ENCODE measurements at places on chromosomes 7 and 10.
A peak's percentile ranks its signal among the peaks of the same experiment; 100 is the strongest.

- peak; percentile 77 for DNase-seq
Observed at GRCh38 chr10:34473174-34474008, 341.7 kb downstream of the PARD3 start.

DNA sequence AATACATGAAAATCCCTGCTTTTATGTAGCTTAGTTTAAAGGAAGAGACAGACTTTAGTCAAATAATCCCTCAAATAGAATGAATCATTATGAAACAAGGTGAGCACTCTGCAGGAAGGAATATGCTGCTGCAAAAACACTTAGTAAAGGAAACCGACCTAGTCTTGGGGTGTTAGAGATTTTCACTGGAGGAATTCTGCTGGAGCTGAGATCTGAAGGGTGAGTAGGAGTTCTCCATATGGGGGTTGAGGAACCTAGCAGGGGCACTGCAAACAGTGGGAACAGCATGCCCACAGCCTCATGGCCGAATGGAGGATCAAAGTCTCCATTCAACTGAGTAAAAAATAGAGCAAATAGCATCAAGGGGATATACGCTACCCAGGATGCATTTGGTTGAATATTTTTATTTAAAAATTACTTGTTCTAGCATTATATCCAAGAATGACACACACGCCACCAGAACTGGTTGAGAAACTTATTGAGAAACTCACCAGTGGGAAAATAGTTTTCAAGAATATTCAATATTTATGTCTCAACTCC, 3.5 kb downstream of the ITIH2 start:
- no peak for DNase-seq

DNA sequence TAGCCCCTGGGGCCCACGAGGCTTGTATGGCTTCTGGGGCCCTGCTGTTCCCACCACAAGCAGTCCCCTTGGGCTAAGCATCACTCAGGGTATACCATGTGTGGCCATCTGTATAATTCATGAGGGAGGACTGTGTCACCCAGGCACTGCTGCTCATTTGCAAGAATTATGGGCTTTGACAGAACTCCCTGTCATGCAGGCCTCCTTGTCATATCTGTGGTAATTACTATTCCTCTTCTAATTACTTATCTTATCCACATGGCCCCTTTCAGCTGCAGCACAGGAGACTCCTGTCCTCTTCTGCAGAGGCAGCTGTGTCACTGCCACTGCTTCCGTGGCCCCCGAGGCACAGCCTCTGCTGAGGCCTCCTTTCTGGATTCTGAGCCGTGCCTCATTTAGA, 46.3 kb downstream of the LRMDA start:
- no peak for DNase-seq

DNA sequence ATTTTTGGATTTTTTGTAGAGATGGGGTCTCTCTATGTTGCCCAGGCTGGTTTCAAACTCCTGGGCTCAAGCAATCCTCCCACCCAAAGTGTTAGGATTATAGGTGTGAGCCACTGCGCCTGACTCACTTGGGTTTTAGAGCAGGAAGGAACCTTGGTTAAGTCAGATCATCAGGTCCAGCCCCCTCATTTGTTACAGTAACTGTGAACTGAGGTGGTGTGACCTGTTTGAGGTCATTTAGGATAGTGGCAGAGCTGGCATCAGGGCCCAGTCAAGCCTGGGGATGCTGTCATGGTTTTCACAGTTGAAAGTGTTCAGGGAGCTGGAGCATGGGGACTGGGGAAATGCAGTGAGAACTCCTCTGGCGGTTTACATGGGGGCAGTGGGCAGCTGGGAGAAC, 159.6 kb downstream of the TAX1BP1 start:
- no peak for DNase-seq

GRCh38 chr10:77007834-77008233, 629.8 kb downstream of the KCNMA1 start:
- peak; percentile 35 for DNase-seq

GRCh38 chr10:76231286-76231934, 800.0 kb downstream of the LRMDA start:
- DNase-seq: peak; percentile 37

- no peak for DNase-seq
Observed at GRCh38 chr7:64541438-64542359, 21.2 kb downstream of the ZNF680 start.

- DNase-seq: peak; percentile 27
Observed at GRCh38 chr10:71531485-71532446, 135.0 kb downstream of the CDH23 start.

- peak; percentile 38 for DNase-seq
Observed at GRCh38 chr7:47100817-47101435, 481.0 kb downstream of the TNS3 start.

DNA sequence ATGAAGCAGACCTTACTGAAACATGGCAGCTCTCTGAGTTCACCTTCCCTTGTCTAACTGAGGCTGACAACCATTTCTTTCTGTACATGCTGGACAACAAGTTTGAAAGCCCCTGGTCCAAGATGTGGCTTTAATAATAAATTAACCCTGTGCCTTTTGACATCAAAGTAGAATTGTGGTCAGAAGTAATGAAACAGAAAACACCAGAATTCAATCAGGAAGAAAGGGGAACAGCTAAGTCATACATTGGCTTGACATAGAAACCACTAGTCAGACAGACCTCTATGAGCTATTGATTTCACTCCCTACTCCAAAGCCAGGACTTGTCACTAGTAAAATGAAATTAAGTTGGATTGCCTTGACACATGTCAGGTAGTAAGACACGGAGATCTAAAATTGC, 175.2 kb upstream of the ASAH2 start:
- DNase-seq: no peak

GRCh38 chr7:135380351-135380750, 129.6 kb downstream of the CNOT4 start:
- DNase-seq: peak; percentile 69

DNA sequence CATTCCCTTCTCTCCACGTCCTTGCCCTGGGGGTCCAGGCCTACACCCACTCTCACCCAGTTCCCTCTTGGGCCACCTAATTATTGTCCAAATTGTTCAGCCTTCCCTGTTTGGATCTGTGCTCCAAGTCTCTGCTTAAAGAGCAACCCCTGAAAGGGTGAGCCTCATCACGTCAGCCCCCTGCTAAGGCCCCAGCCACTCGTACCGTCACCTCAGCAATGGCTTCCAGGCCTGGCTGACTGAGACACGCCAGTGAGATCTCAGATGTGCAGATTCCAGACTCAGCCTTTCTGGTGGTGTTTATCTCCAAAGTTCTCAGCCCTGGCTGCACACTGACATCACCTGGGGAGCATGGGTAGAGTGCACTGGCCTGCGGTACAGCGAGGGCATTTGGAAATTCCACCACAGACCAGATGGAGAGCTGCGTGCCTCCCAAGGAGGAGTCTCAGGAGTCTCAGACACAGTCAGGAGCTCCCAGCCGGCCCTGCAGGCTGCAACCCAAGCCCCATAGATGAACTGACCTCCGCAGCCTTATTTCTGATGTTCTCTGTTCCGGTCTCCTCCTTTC, 87.5 kb downstream of the PRKAG2 start:
- DNase-seq: no peak

DNA sequence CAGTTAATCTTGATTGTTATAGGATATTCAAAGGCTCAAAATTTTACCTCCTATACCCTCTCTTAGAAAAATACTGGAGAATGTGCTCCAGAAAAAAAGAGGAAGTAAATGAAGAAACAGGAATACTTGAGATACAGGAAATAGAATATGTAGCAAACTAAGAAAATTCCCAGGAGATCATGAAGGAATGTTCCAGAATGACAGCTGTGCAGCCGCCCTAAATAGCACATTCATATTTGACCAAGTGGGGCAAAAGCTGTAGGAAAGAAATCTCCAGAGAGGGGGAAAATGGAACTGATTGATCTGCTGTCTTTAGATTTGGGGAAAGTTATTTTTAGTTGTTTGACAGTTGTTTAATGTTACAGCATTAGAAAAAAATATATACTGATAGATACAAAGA, 46.2 kb upstream of the ZEB1 start:
- no peak for DNase-seq

GRCh38 chr7:158609313-158609974, 21.8 kb upstream of the PTPRN2 start:
- no peak for DNase-seq

DNA sequence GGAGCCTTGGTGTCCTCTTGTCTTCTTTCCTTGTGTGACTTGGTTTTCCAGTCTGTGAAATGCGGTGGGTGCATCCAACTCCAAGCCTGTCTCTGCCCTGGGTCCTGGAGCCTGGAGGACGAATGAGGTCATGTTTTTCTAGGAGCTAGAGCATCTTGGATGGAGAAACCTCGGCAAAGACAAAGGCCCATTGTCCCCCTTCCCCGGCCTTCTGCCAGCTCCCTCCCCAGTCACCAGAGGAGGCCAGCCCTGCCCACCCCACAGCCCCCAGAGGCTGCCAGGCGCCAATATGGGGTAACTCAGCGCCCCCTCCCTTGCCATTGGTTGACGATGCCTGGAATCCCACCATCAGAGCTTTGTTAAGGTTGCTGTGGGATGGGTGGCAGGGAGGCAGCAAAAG, 40.4 kb downstream of the KCTD7 start:
- no peak for DNase-seq

GRCh38 chr7:2526659-2527504, 7.3 kb downstream of the LFNG start:
- DNase-seq: peak; percentile 51

DNA sequence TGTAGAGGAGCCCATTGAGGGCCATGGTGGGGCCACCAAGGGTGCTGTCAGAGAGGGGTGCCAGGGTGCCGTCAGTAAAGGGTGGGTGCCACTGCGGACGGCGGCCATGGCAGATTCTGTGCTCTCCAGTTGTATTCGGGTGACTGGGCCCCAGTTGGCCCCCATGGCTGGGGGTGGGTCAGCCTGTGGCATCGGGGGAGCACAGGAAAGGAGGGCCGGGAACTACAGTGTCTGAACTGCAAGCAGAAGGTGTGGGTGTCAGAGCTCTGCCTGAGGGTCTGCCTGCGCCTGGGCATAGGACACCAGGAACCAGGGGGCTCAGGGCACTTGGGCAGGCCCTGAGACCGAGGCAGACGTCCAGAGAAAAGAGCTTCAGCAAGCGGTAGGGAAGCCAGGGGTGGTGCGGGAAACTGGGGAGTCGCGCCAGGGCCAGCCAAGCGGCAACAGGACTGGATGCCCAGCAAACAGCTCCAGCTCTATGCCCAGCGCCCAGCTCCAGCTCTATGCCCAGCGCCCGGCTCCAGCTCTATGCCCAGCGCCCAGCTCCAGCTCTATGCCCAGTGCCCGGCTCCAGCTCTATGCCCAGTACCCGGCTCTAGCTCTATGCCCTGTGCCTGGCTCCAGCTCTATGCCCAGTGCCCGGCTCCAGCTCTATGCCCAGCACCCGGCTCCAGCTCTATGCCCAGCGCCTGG, 502.3 kb upstream of the FOXK1 start:
- no peak for DNase-seq

- DNase-seq: no peak
Observed at GRCh38 chr10:31268444-31269303, 50.3 kb upstream of the ZEB1 start.

- DNase-seq: no peak
Observed at GRCh38 chr7:111802194-111802772, 240.0 kb upstream of the IMMP2L start.

DNA sequence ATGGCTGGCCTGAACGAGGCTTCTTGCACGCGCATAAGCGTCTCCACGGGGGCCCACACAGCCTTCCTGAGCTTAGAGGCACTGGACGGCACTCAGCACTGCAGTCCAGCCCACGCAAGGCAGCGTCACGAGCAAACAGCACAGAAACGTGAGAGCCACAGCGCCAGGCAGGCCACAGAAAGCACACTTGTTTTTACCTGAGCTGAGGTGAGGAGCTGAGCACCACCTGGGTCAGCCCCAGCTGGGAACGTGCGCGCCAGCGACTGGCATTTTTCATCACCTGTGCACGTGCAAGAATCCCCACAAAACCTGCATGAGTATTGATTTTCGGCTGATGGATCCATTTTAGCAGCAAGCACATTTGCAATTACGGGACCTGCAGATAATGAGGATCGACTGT, 26.7 kb downstream of the IQCE start:
- no peak for DNase-seq

GRCh38 chr10:87700031-87700796, 40.5 kb downstream of the PAPSS2 start:
- DNase-seq: no peak

DNA sequence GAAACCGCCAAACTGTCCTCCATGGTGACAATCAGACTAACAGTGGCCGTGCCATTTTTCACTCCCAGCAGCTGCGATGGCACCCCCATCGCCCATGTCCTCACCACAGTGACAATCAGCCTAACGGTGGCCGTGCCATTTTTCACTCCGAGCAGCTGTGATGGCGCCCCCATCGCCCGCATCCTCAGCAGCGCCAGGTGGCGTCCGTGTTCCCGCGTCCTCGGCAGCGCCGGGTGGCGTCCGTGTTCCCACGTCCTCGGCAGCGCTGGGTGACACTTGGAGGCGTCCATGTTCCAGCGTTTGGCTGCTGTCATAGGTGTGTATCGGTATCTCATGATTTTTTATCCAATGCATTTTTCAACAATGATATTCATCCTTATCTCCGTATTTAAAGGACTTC, 267.3 kb downstream of the PTPRN2 start:
- DNase-seq: no peak

- no peak for DNase-seq
Observed at GRCh38 chr10:105549731-105550130, 908.6 kb downstream of the SORCS3 start.

GRCh38 chr7:23594879-23595604, 2.1 kb upstream of the CCDC126 start:
- peak; percentile 33 for DNase-seq

DNA sequence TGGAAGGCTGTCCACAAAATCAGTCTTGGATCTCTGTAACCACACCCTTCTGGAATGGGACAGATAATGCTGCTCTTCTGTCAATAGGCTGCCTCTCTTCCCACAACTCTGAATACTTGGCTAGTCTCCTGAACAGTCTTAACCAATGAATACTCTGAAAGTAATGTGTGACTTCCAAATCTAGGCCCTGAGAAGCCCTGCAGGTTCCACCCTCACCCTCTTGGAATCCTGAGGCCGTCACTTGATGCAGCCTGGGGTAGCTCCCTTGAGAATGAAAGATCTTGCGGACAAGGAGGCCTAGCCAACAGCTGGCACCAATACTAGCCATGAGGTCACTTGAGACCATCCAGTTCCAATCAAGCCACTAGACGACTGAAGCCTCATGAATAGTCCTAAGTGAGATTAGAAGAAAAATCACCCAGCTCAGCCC, 109.2 kb downstream of the ARHGAP12 start:
- DNase-seq: no peak

DNA sequence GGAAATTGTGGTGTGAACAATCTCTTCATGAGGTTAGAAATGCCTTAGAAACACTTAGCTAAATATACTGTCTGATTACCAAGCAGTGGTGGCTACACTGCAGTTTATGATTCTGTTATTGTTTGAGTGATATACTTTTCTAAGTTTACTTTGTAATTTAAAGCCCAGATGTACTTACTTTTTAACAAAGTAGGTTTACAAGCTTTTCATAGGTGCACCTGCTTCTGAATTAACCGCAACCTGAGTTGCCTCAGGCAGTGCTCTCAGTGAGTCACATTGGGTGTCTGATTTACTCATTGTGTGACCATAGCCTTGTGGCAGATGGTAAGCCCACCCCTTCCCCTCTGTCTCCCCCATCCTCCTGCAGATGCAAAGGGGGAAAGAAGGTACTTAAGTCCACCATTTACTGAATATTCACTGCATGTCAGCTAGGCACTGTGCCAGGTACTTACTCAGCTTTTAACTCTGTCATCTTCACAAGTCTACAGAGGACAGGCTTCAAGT, 9.0 kb downstream of the MTURN start:
- peak; percentile 100 for DNase-seq

GRCh38 chr7:112089551-112089950, 116.6 kb downstream of the DOCK4 start:
- no peak for DNase-seq

Data from NCI-H69 (cell line).